ENCODE measurements at places on chromosomes 5 and 9. TPM values are rescaled to one million over a fixed set of nuclear protein-coding genes. Genes with fewer than 3 reads are reported as not detected.

COL27A1 gene
- 3.2 TPM for total RNA-seq

CDH10 gene
- 0.08 TPM for total RNA-seq

TSSK1B gene
- total RNA-seq, result 0.26 TPM

DCANP1 gene
- total RNA-seq, result not detected

IFNA13 gene
- total RNA-seq, result not detected

STK32A gene
- 0.24 TPM for total RNA-seq

EPB41L4A gene
- 1.6 TPM for total RNA-seq

TRPM6 gene
- not detected for total RNA-seq

ANXA1 gene
- 74.1 TPM for total RNA-seq

SAPCD2 gene
- 5.0 TPM for total RNA-seq

DDX4 gene
- total RNA-seq, result not detected

All from epithelial cell of alveolus of lung (primary cell).